ENCODE measurements at places on chromosomes 1 and 21.

GRCh38 chr1:201361652-201362504 is 15.6 kb downstream of the TNNT2 start:
- peak; percentile 24 for DNase-seq

DNA sequence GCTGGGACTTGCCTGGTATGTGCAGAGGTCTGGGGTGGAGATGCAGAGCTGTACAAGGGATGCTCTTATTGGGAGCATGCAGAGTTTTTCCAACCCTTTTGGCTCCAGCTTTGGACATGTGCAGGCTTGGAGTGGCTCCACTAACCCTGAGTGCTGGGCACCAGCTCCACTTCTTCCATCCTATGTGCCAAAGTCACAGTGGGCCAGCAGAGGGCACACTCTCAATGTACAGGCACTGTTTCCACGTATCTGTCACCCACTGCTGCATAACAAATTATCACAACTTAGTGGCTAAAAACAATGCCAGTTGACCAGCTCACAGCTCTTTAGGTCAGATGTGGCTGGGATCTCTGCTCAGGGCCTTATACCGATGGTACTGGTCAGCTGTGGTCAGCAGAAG is 631.8 kb downstream of the AJAP1 start:
- DNase-seq = no peak

DNA sequence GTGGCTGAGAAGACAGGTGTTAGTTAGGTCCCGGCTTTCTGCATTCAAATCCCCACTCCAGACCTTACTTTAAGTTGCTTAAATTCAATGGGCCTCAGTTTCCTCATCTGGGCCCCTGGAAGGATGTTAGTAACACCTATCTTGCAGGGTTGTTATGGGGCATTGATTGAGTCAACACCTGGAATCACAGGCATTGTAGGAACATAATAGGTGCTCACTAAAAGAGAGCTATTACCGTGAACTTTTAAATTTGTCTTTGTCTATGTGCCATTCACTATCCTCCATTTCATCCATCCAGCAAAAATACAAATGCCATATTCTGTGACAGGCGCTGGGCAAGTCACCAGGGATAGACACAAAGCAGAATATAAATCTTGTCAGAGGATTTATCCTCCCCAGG is 10.5 kb upstream of the MAPKAPK2 start:
- no peak for DNase-seq

DNA sequence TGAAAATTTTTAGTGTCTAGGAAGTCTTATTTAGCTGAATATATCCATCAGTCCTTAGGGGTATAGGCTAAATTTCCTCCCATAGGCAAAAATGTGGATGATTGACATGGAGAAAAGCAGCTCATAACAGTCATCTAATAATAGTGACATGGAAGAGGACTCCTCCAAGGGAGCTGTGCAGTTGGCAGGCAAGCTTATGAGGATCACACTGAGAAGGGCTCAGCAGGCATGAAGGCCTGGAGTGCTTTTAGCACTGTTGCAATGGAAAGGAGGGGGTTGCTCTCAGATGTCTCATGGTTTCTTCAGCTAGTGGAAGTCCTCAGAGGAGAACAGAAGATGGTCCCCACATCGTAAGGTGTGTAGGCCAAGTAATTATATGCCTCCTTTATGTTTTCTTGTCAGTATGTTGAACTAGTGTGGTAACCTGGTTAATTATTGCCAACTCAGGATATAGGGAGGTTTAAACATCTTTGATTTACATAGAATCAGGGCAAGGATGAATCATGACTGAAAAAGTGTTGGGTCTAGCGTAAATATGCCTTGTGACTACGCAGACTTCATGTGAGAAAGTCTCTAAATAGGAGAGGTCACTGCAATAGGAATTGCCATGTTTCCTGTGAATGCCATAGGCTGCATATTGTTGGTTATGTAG is 18.9 kb downstream of the VN1R5 start:
- no peak for DNase-seq

DNA sequence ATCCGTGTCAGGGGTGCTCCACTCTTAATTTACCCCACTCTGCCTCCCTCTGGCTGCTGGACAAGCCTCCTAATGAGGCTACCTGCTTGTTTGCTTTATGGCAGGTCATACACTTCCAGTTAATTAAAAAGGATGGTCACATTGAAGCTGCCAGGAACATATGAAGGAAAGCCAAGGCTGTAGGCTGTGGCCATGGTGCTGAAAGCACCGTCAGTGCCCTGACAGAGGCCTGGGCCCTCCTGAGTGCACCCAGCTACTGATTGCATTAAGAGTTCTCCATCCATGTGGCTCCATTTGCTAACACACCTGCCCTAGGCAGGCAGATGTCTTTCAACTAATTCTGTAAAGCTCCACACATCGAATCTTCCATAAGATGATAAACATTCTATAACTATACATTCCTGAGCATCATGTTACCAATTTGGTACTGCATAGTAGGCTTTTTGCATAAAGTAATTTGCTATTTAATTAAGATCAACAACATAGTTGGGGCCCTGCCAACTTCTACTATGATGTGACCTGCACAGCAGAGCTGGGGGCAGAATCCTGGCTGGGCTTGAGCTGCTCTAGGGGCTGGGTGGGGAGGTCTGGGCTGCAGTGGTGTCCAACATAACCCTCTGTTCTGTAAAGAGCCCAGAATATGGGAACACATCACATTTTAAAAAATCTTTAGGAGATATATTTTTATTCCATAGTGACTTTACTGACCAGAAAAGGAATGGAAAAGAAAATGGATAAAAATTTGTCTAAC is 224.8 kb downstream of the SIPA1L2 start:
- no peak for DNase-seq

DNA sequence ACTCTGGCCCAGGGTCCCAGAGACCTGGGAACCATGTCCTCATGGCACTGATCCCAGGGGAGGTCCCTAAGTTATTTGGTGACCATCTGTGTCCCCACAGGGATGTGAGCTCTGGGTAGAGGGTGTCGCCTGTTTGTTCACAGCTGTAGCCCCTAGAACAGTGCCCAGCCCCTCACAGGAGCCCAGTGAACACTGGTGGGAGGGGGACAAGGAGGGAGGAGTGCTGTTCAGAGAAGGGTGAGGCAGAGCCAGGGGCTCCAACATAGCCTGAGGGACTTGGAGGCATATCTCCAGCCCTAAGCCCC is 450.4 kb downstream of the MATN1 start:
- DNase-seq = no peak

DNA sequence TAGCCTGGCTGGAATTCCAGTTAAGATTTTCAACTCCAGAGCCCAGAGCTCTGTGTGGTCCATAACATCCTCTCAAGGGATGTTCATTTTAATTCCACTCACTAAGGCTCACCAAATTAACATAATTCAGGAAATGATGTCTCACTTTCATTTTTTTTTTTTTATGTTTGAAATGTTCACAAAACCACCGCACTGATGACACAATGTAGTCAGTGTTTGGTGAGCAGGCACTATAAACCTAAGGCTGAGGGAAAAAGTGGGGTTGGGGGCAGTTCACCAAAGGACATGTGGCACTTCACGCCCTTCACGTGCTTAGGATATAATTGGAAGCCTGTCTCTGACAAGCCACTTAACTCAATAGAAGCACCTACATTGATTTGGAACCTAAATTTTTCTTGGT is 177.3 kb upstream of the CAMK1G start:
- no peak for DNase-seq

- no peak for DNase-seq
Observed at GRCh38 chr1:70567167-70567566, 156.1 kb downstream of the CTH start.

- DNase-seq = peak; percentile 16
Observed at GRCh38 chr1:177256153-177257075, 85.7 kb downstream of the BRINP2 start.

DNA sequence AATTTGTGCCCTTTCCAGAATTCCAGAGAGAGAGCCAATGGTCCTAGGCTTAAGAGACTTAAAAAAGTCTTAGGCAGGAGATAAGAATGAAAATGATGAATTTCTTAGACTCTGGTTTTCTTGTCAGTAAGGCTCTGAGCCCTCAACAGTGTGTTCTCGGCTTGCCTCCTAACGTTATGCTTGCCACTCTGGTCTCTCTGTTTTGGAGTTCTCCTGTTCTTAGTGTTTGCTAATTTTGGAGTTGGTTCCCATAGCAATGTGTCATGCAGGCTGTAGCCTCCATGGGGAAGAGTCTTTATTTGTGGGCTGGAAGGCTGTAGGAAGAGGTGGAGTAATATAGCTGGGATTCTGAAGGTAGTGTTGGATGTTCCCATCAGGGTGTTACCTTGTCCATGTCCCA is 19.9 kb downstream of the TBX19 start:
- DNase-seq = no peak

DNA sequence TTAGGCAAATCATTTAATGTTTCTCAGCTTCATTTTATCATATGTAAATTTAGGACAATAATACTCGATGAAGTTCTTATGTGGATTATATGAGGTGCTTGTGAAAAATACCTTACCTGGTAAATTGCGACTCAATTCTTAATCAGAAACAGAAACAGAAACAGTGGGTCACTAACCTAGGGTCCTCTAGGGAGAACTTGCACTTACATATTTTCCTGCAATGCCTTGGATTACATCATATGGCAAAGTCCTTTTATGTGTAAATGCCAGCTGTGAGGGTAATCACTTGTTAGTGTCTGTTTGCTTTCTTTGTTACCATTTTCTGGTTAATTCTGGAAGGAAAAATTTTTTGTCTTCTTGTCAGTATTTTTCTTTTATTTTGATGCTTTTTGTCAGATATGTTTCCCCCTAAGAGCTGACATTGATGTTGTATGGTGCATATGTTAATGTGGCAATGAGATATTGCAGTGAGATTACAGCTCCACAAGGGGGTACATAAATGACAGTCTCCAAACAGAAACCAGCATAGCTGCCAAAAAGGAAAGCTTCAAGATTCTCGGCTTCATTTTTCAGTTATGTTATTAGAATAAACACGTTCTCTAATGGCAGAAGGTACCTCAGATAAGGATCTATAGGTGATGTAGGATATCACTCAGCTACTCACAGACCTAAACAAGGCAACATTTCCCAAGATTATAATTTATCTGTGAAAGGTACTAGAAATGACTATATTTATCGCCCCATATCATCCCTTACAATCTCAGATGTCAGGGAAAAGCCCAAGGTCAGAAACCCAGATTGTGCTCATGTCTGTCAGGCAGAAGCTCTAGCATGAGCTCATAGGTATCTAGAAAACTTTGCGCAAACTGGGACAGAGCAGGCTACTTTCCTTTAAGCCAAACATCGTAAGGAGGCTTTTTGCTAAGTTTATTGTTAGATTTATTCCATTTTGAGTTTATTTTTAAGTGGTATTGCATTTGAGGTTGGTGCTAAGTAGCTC is 119.9 kb downstream of the FASLG start:
- peak; percentile 42 for DNase-seq

DNA sequence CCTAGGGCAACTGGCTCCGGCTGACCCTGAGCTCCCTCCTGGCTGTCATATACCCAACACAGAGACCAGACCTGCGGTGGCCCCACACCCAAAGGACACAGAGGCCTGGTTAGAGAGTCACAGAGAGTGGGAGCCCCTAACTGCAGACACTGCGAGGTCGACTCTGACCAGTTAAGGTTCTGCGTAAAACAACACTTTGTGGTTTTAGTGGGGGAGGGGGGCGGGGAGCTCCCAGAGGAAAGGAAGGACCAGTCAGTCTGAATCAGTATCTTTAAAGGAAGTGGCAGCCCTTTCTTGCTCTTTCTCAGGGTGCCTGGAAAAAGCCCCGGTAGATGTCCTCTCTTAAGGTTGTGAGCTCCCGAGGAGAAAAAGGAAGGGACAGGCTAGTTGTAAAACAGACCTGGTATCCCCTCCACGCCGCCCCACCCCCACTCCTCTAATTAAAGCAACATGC is 2.4 kb downstream of the SSBP3 start:
- peak; percentile 29 for DNase-seq

- DNase-seq = no peak
Observed at GRCh38 chr1:56357927-56358690, 221.3 kb downstream of the PLPP3 start.

DNA sequence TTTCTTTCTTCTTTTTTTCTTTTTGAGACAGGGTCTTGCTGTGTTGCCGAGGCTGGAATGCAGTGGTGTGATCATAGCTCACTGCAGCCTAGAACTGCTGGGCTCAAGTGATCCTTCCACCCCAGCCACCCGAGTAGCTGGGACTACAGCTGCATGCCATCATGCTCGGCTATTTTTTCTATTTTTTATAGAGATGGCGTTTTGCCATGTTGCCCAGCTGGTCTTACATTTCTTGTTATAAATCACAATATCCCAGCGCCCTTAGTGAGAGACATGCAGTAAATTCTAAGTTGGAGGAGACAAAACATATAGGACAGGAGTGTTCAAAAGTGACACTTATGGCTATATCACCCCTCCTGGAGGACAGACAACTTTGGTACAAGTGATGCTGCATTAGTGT is 31.3 kb upstream of the ACTN2 start:
- DNase-seq = no peak

GRCh38 chr1:116628448-116628847 is 39.1 kb downstream of the IGSF3 start:
- no peak for DNase-seq

GRCh38 chr1:32998064-32998463 is 33.5 kb upstream of the RNF19B start:
- no peak for DNase-seq

GRCh38 chr1:236206548-236206947 is 64.2 kb downstream of the GPR137B start:
- peak; percentile 5 for DNase-seq

DNA sequence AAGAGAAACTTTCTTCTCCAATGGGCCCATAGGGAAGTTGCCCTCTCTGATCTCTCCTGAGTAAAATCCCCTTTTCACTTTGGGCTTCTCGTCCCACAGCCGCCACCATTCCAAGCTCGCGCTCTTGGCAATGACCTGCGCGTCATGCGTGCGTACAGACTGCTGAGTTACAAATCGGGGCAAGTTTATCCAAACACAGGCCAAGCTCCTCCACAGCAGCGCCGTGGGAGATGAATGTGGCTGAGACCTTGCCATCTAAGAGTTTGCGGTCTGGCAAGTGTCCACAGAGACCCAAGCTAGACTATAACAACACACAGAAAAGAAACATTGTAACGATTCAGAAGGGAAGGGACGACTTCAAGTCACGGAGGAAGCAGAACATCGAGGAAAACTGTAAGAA is 116.3 kb upstream of the SOD1 start:
- no peak for DNase-seq
